ENCODE measurements at places on chromosomes 5 and 9. TPM values are rescaled to one million over a fixed set of nuclear protein-coding genes. Genes with fewer than 3 reads are reported as not detected.
A peak's percentile ranks its signal among the peaks of the same experiment; 100 is the strongest.

GRCh38 chr5:176895831-176896230 is 3.3 kb downstream of the HK3 start:
- DNase-seq, result no peak

Gene STKLD1
- 0.17 TPM for total RNA-seq

GRCh38 chr5:172637740-172638139 is 3.3 kb upstream of the NEURL1B start:
- DNase-seq, result no peak

DNA sequence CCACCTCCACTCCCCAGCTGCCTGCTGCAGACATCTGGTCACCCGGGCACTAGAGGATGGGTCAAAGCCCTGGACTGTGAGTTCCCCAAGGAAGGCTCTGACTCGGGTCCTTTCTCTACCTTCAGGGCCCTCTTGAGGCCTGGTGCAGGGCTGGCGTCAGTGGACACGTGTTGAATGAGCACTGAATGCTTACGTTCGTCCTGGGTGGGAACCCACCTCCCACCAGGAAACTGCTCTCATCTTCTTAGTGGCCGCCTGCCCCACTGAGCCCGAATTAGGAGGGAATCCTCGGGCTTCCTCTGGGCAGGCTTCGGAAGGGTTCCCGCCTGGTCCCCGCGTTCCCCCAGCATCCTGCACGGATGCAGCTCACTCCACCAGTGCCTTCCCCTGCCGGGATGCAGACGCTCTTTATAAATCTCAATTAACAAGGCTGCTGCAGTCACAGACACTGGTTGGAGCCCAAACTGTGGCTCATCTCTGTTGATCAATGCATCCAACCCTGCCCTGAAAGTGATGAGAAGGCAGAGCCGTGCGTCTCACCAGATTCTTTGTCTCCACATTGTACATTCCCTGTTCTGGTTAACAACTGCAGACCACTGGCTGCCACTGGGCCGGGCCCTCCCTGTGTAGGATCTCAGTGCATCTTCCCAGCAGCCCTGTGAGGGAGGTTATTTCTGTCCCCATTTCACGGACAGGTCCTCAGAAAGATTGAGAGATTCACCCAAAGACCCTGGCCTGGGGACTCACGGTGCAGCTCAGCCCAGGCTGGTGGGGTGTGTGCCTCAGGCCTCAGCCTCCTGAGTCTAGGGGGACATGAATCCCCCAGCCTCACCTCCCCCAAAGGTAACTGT is 168.8 kb downstream of the GAPVD1 start:
- DNase-seq, result no peak

DNA sequence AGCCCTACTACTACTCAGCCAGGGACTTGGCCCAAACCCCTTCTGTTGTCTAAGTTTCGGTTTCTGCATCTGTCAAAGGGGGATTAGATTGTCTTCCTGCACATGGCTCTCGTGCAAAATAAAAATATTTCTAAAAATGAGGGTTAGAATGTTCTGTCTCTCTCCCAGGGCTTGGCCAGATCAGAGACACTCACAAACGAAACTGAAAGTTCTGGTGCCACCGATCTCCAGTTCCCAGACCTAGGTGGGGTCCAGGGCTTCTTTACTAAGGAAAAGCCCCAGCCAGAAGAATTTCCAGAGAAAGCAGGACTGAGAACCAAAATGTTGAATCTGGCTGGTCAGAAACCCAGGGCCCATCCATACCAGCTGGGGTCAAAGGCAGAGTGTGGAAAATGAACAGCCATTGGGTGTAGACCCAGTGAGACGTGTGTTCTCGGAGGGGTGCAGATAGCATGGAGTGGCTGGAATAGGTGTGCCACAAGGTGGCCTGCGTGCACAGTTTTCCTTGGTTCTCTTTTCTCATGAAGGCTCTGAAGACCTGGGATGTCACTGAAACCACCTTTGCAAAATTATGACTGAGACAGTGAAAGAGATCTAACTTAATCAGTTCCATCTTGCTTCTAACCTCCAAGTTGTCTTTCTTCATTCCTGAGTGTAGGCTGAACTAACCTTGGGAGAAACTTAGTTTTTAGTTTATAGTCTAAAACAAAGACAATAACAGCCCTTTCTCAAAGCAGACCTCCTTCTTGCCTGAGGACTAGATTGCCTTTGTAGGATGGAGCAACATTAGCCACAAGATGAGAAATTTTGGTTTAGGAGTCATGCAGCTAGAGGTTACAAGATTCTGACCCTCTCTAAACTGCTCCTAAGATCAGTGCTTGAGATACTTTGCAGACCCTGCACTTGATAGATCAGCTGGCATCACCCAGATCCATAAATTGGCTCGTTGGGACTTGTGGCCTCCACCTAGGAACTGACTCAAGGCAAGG is 2.3 kb upstream of the SLC23A1 start:
- peak; percentile 44 for DNase-seq

Gene PKD2L2
- total RNA-seq, result 0.55 TPM

GRCh38 chr5:141003791-141004611 is 37.7 kb downstream of the PCDHAC2 start:
- no peak for DNase-seq

GRCh38 chr5:143683459-143683858 is 128.5 kb upstream of the HMHB1 start:
- no peak for DNase-seq

Gene BTNL8
- 0.27 TPM for total RNA-seq

DNA sequence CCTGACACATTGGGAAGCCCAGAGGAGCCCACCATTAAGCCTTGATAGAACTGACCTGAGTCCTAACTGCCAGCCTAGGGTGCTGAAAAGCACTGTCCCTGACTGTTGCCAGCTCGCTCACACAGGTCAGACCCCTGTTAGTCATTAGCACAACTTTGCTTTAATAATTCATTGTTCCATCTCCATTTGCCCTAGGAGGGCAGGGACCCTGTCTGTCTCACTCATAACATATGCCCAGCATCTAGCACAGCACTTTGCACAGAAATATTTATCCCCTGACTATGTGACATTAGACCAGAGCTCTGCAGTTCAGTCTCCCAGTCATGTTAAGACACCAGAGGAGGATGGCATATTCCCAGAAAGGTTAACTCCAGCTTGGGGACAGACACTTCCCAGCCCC is 61.8 kb upstream of the STXBP1 start:
- no peak for DNase-seq

- DNase-seq, result no peak
These were observed 5.2 kb upstream of the MARCHF6 start for GRCh38 chr5:10348258-10348657.

- DNase-seq, result no peak
These were observed 57.8 kb upstream of the RAI14 start for GRCh38 chr5:34598177-34598794.

- DNase-seq, result no peak
These were observed 34.9 kb downstream of the GABRA6 start for GRCh38 chr5:161720460-161720859.

- no peak for DNase-seq
These were observed 128.8 kb downstream of the ATPSCKMT start for GRCh38 chr5:10120934-10121333.

Gene TAF1L
- not detected for total RNA-seq

DNA sequence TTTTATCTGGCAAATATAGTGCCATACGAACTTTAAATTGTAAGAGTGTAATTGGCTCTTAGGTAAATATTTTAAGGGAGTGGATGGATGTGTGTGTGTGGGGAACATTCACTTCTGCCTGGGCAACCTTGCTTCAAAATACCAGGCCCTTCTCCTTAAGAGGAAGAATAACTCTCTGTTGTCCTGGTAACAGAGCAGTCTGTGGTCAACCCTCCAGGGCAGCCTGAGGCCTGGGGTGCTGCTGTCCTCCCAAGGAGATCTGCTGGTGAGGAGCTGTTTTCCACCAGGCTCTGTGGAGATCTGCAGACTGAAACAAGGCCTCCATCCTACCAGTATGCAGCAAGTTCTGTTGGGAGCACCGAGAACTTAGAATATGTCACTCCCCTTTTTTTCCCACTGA is 325.2 kb downstream of the PSAT1 start:
- DNase-seq, result no peak

Gene SWI5
- 16.2 TPM for total RNA-seq

DNA sequence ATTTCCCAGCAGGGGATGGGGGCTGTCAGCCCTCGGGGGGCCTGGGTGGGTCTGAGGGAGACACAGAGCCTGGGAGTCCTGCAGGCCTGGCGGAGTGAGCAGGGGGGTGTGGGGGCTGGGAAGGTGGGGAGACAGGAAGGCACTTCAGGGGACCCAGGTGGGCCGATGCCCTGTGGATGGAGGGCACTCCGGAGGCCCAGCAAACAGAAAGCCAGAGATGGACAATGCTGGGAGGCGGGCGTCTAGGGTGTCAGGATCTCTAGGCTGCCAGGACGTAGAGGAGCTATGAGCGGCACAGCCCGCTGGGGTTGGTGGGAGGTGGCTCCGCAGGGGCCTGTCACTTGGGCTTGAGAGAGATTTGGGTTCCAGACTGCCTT is 87.6 kb upstream of the COL5A1 start:
- DNase-seq, result peak; percentile 16

- no peak for DNase-seq
These were observed 19.1 kb downstream of the SLC36A3 start for GRCh38 chr5:151284392-151284967.

Gene SPACA9
- 4.4 TPM for total RNA-seq

DNA sequence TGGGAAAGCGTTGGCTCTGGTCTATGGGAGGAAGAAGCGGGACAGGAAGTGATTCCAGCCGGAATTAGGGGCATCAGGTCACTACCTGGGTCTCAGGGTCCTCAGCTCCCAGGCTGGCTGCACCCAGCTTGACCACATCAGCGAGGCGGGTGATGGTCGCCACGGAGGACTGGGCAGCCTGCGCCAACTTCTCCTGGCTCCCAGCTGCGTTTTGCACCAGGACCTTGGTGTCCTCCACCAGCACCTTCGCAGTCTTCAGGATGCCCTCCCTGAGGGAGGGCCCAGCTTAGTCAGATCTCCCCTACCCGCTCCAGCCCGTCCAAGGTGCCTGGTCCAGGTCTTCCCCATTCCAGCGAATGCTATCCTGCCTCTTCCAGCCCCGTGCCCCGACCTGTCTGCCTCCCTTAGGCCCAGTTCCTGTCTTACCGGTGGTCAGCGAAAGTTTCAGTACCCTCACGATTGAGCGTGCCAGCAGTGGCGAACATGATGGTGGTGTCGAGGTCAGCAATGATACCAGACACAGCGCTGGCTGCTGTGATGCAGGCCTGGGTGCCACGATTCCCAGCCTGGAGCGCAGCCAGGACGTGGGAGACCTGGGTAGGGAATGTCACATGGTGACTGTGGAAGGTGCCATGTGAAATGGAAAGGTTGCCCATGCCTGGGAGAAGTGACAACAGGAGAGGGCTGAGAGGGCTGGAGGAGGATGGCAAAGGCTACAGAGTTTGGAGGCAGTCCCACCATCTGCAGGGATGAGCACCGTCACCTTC is 14.4 kb upstream of the TPM2 start:
- peak; percentile 82 for DNase-seq

DNA sequence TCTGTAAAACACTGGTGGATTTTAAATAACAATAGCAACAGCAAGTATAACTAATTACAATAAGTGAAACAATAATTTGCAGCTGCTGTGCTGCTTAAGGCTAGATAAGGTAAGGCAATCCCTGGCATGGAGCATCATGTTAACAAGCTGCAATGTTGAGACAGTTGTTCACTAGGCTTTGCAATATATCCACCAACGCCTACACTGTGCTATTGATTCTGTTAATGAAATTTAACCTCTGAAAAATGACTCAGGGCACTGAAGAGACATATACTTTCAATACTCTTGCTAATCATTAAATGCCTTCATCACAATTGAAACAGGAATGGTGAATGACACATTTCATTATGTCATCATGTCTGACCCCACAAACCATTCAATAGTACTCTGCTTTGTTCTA is 255.0 kb downstream of the EFNA5 start:
- DNase-seq, result no peak

Gene TRPM3
- total RNA-seq, result 0.35 TPM

All from left ventricle myocardium superior (tissue), 1 donor.